ENCODE measurements at places on chromosomes 6 and 20.
A peak's percentile ranks its signal among the peaks of the same experiment; 100 is the strongest.

GRCh38 chr20:36794116-36794474 lies 20.5 kb upstream of the DSN1 start:
- no peak for DNase-seq

- DNase-seq: no peak
These were observed 157.2 kb downstream of the CD83 start for GRCh38 chr6:14274546-14275492.

GRCh38 chr6:145247692-145248419 lies 487.5 kb downstream of the EPM2A start:
- DNase-seq: no peak

DNA sequence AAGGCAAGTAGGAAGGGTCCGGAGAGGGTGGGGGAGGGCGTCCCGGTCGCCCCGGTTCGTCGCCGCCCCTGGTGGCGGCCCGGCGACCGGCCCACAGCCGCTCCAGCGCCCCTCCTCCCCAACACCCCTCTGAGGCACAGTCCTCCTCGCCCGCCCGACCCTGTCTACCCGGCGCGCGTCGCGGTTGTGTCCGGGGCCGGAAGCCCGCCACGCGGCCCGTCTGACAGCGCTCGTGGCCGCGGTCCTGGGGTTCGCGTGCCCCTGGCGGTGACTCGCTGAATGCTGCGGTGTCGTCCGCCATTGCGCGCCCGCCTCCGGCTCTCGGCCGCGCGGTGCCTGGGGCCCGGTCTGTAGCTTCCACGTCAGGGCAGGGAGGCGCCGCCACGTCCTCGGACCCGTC lies 335.3 kb upstream of the DEFB115 start:
- no peak for DNase-seq

DNA sequence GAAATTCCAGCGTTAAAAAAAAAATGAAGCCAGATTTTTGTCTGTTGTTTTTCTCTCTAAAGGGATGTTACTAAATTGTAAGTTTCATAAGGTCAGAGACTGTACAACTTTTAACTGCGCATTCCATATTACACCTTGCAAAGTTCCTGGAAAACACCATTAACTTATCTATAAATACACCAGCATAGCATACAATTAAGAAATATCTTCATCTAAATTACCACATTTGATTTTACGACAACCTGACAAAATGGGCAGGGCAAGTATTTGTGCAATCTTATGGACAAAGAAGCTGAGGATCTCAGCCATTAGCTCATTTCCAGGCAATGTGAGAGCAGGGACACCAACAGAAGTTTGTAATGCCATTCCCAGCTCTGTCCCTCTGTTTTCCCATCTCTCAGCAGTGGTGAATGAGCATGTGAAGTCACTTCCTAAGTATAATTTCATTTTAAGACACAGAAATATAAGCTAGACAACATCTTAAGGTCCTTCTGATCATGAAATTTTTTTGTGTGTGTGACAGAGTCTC lies 12.9 kb upstream of the GCM1 start:
- DNase-seq: no peak

- DNase-seq: peak; percentile 63
These were observed 93.7 kb downstream of the PROKR2 start for GRCh38 chr20:5222919-5223634.

- no peak for DNase-seq
These were observed 367.6 kb upstream of the JAG1 start for GRCh38 chr20:11041396-11041795.

DNA sequence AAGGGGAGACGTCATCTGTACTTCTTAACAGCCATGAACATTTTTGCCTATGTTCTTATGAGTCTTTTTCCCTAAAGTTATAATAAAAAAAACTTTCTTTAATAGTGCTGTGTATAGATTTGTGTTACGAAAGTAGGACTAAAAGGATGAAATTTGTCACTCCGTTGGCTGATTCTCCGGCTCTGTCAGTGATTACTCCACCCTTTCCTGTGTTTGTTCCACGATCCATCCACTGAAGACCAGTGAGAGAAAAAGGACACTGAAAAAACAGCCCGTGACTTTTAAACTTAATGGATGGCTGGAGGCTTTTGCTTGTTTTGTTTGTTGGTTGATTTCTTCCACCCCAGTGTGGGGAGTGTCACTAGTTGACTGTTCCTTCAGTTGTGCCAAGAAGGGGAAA lies 232.0 kb upstream of the NOX3 start:
- DNase-seq: no peak

GRCh38 chr6:148548065-148548748 lies 198.6 kb upstream of the UST start:
- DNase-seq: no peak

DNA sequence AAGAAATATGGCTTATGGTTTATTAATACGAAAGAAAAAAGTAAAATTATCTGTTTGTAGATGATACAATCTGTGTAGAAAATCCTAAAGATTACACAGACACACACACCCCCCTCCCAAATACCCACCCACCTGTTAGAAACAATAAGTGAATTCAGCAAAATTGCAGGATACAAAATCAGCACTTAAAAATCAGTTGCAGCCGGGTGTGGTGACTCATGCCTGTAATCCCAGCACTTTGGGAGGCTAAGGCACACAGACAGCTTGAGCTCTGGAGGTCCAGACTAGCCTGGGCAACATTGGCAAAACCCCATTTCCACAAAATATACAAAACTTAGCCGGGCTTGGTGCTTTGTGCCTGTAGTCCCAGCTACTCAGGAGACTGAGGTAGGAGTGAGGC lies 42.3 kb downstream of the NINL start:
- peak; percentile 8 for DNase-seq

DNA sequence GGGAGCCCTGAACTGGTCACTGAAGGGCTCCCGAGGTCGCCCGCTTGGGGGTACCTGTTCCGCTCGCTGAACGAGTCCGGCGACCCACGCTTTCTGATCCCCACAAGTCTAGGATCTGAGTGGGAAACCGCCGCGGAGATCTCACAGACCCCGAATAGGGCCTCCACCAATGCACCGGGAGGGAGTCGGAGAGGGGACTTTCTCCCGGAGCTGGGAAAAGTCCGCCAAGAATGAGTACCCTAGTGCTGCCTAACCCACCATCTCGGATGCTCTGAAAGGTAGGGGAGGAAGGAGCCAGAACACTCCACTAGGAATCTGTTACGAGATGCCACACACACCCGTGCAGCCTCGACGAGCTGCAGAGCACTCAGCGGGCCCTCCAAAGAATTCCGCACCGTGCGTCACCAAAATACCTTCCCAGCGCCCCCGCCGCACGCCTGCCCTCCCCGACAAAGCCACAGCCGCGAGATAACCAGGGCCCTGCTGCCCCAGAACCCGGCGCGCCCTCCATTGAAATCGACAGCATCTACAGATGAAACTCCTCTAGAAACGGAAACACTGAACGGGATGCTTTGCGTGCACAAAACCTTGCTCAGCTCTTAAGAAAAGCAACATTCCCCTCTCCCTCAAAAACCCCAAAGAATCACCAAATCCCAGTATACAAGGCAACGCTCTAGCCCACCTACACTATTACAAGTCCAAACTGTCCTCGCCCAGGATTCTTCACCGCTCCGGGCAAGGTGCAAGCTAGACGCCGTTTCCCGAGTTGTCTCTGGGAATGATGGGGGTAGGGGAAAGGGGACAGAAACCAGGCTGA lies 686 bp downstream of the COL12A1 start:
- DNase-seq: peak; percentile 61

- DNase-seq: no peak
These were observed 8.6 kb downstream of the TPX2 start for GRCh38 chr20:31747640-31748039.

GRCh38 chr6:14736554-14736953 lies 509.3 kb upstream of the JARID2 start:
- DNase-seq: no peak

DNA sequence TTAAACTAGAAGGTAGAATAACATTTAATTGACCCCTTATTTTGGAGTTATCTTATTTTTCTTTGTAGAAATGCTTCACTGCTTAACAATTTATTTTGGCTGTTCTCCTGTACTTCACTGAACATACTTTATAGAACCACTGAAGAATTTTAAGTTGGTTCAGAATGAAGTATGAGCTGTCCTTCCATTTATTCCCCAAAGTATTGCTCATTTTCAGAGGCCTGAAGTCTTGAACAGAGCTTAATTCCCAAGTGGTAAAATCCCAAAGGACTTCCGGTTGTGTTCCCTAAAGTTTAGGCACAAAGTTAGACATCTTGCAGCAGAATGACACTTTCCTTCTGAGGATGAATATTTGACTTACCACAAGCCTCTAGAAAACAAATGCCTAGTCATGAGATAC lies 233.3 kb downstream of the TINAG start:
- DNase-seq: no peak

- DNase-seq: no peak
These were observed 6.1 kb upstream of the TMEM74B start for GRCh38 chr20:1190847-1191246.
